ENCODE measurements at places on chromosomes 2 and 18.

GRCh38 chr2:162258169-162258568, 14.9 kb upstream of the FAP start:
- no peak for DNase-seq

- DNase-seq = no peak
These were observed 62.4 kb upstream of the OTOF start for GRCh38 chr2:26540306-26540705.

- DNase-seq = no peak
These were observed at the start of gene ALPI for GRCh38 chr2:232455426-232456255. Gene ALPI, plus strand, starts transcription at chr2:232456153. Its CDS starts 47 bp downstream, at chr2:232456200.

- no peak for DNase-seq
These were observed 46.9 kb upstream of the ARHGAP28 start for GRCh38 chr18:6682437-6683111.

- no peak for DNase-seq
These were observed 263.2 kb downstream of the TGIF1 start for GRCh38 chr18:3713166-3713565.

DNA sequence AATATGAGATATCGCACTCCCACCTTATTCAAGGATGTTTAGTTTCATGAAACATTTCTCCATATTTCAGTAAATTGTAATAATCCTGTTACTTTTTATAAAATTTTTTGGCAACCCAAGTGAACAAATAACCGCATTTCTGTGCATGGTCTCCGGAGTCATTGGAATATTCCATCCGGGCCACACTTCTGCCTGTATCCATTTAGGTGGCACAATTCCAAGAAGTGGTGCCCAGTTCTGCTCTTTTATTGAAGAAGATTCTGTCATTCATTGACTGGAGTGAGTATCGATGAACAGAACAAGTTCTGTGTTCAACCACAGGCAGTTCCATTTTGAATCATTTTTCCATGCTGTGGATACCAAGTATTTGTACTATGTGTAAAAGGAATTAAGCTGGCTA, 26.6 kb upstream of the ICOS start:
- no peak for DNase-seq

All from progenitor cell of endocrine pancreas (in vitro differentiated cells).